ENCODE measurements at places on chromosomes 3 and 15.

- DNase-seq = no peak
These were observed 472 bp downstream of the CHST14 start for GRCh38 chr15:40471105-40471807.

GRCh38 chr15:33526532-33526931, 215.8 kb downstream of the RYR3 start:
- DNase-seq = no peak

DNA sequence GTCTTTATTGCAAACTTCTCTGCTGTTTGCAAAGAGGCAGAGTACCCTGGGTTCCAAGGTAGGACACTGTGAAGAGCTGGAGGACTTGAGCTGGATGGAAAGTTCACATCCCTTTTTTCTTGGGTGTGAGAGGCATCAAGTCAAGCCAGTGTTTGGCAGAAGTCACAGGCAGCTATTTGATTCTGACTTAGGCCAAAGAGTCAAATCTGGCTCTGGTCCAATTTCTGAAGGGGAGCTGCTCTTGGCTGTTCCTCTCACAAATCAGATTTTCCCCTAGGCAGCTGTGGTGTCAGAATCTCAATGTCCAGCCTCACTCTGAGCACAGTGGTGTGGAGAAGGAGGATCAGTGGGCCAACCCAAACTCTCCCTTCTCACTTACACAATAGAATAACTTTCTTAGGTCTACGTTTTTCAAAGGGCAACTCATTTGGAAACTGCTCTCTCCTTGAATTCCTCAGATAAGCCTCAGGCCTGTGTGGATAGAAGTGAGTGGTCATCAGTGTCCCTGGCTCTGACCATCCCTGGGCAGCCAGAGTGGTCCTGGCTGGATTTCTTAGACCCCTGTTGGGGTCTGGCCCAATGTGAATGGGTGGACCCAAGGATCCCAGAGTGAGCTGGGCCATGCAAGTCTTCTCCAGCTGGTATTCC, 18.2 kb upstream of the AMOTL2 start:
- no peak for DNase-seq

DNA sequence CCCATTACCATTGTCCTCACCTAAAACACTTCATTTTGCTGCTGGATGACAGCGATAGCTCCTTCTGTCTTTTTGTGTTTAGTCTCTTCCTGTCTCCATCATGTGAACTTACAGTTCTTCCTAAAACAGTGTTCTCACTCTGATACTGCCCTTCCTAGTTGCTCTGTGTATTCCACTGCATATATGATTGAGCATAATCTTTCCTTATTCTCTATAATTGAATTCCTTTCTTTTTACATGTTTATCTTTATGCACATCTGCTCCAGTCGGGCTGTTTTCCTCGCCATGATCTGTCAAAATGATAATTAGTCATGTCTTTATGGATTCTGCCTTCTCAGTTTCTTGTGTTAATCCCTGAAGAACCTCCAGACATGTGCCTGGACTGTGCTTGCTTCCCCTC, 405.1 kb upstream of the SEMA6D start:
- no peak for DNase-seq

GRCh38 chr15:100113351-100114080, 228.3 kb downstream of the ADAMTS17 start:
- DNase-seq = no peak

DNA sequence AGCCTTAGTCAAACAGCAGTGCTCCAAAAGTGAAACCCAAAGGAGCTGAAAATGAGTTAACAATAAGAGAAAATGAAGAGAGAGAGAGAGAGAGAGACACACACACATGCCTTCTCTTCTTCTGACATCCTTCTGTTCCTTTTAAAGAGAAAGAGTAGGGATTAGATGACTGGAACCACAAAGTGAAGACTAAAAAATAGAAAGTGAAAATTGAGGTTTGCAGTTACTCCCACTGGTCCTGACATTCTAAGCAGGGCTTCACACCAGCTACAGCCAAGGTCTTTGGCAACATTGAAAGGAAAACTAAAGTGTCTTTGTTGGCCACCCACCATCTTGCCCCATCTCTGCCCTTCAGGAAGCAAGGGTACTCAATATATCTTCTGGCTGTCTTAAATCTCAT, 59.2 kb downstream of the USP50 start:
- no peak for DNase-seq

- no peak for DNase-seq
These were observed 128.9 kb downstream of the KLF13 start for GRCh38 chr15:31455499-31455898.

DNA sequence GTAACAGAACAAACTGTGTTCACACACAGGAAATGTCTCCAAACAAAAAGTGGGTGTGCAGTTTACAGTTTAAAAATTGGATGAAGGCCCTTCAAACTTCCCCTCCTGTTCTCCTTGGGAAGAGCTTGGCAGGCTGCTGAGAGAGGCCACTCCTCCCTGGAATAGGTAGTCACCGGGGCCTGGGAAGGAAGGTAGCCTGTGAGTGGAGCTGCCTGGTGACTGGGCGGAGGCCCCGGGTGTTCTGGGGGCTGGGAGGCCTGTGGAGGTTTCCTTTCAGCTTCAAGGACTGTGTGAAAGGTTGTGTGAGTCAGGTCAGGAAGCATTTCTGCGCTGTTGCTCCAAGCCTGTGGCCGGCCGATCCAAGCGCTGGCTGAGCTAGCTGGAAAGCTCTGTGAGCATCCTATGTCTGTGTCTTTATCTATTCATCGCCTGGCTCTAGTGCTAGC, 14.1 kb downstream of the SLCO3A1 start:
- peak; percentile 71 for DNase-seq

- no peak for DNase-seq
These were observed 113.3 kb downstream of the SMAD6 start for GRCh38 chr15:66815318-66815717.

Measured in kidney epithelial cell (primary cell).